Psoas muscle (tissue), 8 donors: ENCODE measurements at places on chromosomes 6 and 20. TPM values are rescaled to one million over a fixed set of nuclear protein-coding genes. Genes with fewer than 3 reads are reported as not detected.

Gene MTG2
- polyA plus RNA-seq = 56.2 TPM

- H3K4me1 ChIP-seq = no peaks in the 10 kb centered on the region
- H3K4me3 ChIP-seq = no peak overlapping the region
- H3K36me3 ChIP-seq = no peaks in the 10 kb centered on the region
- H3K27ac ChIP-seq = no peak overlapping the region
- no peaks in the 10 kb centered on the region for H3K27me3 ChIP-seq
Measured at GRCh38 chr6:116314218-116314617, 34.5 kb upstream of the TSPYL1 start.

Gene APCDD1L
- 0.03 TPM for polyA plus RNA-seq

DNA sequence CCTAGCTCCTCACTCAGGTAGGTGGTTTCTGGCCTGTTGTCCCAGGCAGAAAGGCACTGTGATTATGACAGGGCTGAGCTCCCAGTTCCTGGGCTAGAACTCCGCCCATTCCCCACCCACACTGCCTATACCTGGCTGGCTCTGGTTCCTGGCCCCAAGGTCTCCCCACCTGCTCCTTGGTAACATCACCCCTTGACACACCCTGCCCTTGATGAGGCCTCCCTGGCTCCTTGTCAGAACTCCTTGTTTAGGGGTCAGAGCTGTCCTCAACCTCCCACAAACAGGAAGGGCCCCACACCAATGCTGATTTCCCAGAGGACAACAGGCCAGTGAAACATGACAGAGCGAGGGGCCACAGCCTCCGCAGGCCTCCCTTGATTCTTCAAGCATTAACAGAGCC, 15.5 kb upstream of the MYMX start:
- no peak for DNase-seq
- H3K36me3 ChIP-seq = no peaks in the 10 kb centered on the region
- no peaks in the 10 kb centered on the region for H3K27me3 ChIP-seq

DNA sequence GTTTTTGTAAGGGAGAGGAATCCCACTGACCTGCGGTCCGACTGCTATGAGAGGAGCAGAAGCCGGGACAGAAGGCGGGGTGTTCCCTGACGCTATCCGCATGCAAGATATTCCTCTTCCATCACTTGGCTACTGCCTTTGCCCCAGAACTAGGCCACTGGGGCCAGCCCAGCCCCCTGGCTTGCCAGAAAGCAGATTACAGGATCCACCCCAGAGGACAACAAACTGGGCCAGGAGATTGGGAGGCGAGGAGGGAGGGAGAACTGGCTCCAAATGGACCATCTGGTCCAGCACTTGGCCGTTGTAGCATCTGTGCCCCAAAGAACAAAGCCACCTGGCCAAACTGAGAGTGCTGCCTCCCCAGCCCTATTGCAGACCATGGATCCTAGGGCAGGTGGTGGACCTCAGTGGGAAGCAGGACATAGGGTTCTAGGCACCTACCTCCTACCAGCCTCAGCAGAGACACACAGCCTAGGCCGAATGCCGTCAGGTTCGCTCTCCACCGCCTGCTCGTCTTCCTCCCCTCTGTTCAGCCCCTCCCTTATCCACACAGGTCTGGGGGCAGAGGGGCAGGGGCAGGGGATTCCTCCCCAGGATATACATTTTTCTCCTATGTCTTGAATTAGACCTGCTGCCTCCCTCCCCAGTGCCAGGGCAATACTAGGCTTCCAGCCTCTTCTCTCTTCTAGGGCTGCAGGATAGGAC, 4.0 kb downstream of the MDGA1 start:
- H3K4me3 ChIP-seq = no peak overlapping the region
- DNase-seq = no peak
- H3K4me1 ChIP-seq = peaks cover 15% of the 10 kb centered on the region
- H3K27me3 ChIP-seq = peaks cover 8% of the 10 kb centered on the region
- no peak overlapping the region for H3K27ac ChIP-seq

GRCh38 chr6:131756039-131756438, 45.2 kb upstream of the CTAGE9 start:
- no peak overlapping the region for H3K27ac ChIP-seq
- no peaks in the 10 kb centered on the region for H3K36me3 ChIP-seq
- H3K4me1 ChIP-seq = no peaks in the 10 kb centered on the region
- no peaks in the 10 kb centered on the region for H3K27me3 ChIP-seq
